ENCODE measurements at places on chromosomes 3 and 15.

GRCh38 chr3:158668506-158668905, 3.9 kb downstream of the LXN start:
- DNase-seq = no peak

GRCh38 chr3:179615458-179616173, 11.0 kb downstream of the NDUFB5 start:
- DNase-seq = no peak

DNA sequence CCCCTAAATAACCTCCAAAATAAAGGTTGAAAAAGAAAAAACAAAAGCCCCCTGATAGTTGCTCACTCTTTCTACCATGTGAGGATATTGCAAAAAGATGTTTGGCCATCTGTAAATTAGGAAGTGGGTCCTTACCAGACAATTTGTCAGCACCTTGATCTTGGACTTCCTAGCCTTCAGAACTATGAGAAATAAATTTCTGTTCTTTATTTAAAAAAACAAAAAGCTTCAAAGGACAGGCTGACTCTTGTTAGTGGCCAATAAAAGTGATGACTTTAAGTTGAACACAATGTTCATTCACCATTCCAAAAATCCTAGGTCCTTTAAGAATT, 103.5 kb downstream of the CBLB start:
- DNase-seq = no peak

GRCh38 chr3:182567700-182568099, 225.6 kb upstream of the ATP11B start:
- DNase-seq = no peak

DNA sequence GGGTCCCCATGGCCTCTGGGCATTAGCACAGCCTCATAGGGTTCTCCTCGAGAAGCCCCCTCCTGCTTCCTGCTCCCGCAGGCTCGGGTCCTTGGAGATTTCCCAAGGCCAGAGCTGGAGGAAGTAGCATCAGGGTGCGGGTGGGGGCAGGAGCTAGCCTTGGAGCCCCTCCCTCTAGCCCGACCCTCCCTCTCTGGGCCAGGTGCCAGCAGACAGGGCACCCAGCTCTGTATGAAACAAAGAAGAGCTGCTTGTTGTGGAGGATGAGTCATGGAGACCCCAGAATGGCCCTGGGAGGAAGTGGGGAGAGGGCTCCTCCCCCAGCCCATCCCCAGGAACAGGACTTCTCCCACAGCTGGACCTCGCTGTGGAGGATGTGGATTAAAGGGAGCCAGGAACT, 29.2 kb downstream of the EPHB3 start:
- DNase-seq = no peak

DNA sequence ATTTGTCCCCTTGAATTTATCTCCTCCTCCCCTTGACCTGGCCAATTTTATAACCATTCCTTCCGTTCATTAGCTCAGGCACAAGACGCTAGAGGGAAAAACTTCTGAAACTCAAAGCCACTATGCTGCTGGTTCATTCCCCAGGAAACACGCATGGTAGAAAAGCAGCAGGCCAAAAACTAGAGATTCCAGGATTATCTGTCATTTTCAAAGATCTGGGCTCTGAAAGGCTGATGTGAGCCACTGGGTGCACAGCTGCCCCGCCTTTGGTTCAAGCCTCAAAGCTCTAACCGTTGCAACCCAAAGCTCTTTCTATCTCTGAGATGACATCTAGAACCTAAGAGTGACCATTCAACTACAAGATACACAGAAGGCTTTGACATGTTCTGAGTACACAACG, 6.1 kb downstream of the ANP32A start:
- no peak for DNase-seq
